ENCODE measurements at places on chromosomes 12 and 14. TPM values are rescaled to one million over a fixed set of nuclear protein-coding genes. Genes with fewer than 3 reads are reported as not detected.

The RGS6 gene
- not detected for total RNA-seq

The TNFRSF1A gene
- total RNA-seq, result 393 TPM

The KLRK1 gene
- not detected for total RNA-seq

The TPH2 gene
- not detected for total RNA-seq

The AICDA gene
- total RNA-seq, result 0.13 TPM

The TAS2R43 gene
- total RNA-seq, result not detected

The GALNT6 gene
- 3.7 TPM for total RNA-seq

The ALKBH1 gene
- 16.4 TPM for total RNA-seq

The TAS2R50 gene
- total RNA-seq, result not detected

The SLC5A8 gene
- total RNA-seq, result not detected

The DPPA3 gene
- total RNA-seq, result not detected

The LRP10 gene
- total RNA-seq, result 78.3 TPM

The TRAFD1 gene
- 15.4 TPM for total RNA-seq

The SLC8A3 gene
- not detected for total RNA-seq
